Vein endothelial cell (primary cell): ENCODE measurements at places on chromosomes 1 and 21. TPM values are rescaled to one million over a fixed set of nuclear protein-coding genes. Genes with fewer than 3 reads are reported as not detected.

Gene ADAM30
- total RNA-seq: not detected in 2 replicates

Gene CSF3R
- not detected in 2 replicates for total RNA-seq

Gene RAB3B
- total RNA-seq: 16.3 and 31.0 TPM in 2 replicates

Gene ADAMTS1
- total RNA-seq: 21.2 and 26.9 TPM in 2 replicates

Gene C8B
- not detected in 2 replicates for total RNA-seq

Gene C1orf105
- not detected in 2 replicates for total RNA-seq

Gene PTAFR
- total RNA-seq: 0.29 TPM in 1 of 2 replicates, not detected in the other

Gene C1QTNF12
- 0.33 and 0.76 TPM in 2 replicates for total RNA-seq

Gene HFM1
- total RNA-seq: 0.33 and 0.86 TPM in 2 replicates

Gene TRIM58
- 0.19 and 0.33 TPM in 2 replicates for total RNA-seq

Gene HS2ST1
- total RNA-seq: 18.6 and 24.6 TPM in 2 replicates

Gene RHD
- not detected in 2 replicates for total RNA-seq

Gene DDR2
- 15.2 and 16.7 TPM in 2 replicates for total RNA-seq

Gene ACTN2
- total RNA-seq: under 0.01 and 0.38 TPM in 2 replicates

Gene PPP1R12B
- 8.2 and 13.2 TPM in 2 replicates for total RNA-seq

Gene SVBP
- total RNA-seq: 17.6 and 25.2 TPM in 2 replicates

Gene CDA
- total RNA-seq: 0.98 TPM in 1 of 2 replicates, not detected in the other

Gene GPN2
- total RNA-seq: 10.8 and 13.1 TPM in 2 replicates

Gene NECTIN4
- under 0.01 and 0.65 TPM in 2 replicates for total RNA-seq

Gene VANGL2
- not detected in 2 replicates for total RNA-seq

Gene F13B
- not detected in 2 replicates for total RNA-seq

Gene FCRL4
- under 0.01 TPM in 1 of 2 replicates, not detected in the other for total RNA-seq

Gene TNFSF4
- total RNA-seq: 11.8 and 19.4 TPM in 2 replicates

Gene HSD3B1
- total RNA-seq: not detected in 2 replicates

Gene ZNF684
- total RNA-seq: 3.6 and 4.1 TPM in 2 replicates

Gene DIRAS3
- 0.57 and 0.98 TPM in 2 replicates for total RNA-seq

Gene AMY1C
- not detected in 2 replicates for total RNA-seq

Gene AMY1B
- total RNA-seq: not detected in 2 replicates

Gene DDX20
- 25.5 and 28.6 TPM in 2 replicates for total RNA-seq

Gene SASS6
- total RNA-seq: 2.0 and 5.2 TPM in 2 replicates

Gene AUNIP
- total RNA-seq: 2.6 and 4.2 TPM in 2 replicates

Gene GIPC2
- 12.4 and 14.7 TPM in 2 replicates for total RNA-seq

Gene C1orf56
- total RNA-seq: 2.5 and 2.6 TPM in 2 replicates

Gene ARHGAP30
- total RNA-seq: not detected in 2 replicates

Gene PADI2
- total RNA-seq: under 0.01 TPM in 1 of 2 replicates, not detected in the other

Gene UROD
- 188 and 200 TPM in 2 replicates for total RNA-seq

Gene IL19
- not detected in 2 replicates for total RNA-seq

Gene PAPPA2
- 0.29 and 0.65 TPM in 2 replicates for total RNA-seq

Gene GBP6
- total RNA-seq: not detected in 2 replicates

Gene PTGS2
- 16.5 and 28.7 TPM in 2 replicates for total RNA-seq

Gene AMIGO1
- total RNA-seq: 0.38 and 0.65 TPM in 2 replicates

Gene CA14
- not detected in 2 replicates for total RNA-seq

Gene OR10J1
- total RNA-seq: not detected in 2 replicates

Gene PLA2G2A
- not detected in 2 replicates for total RNA-seq

Gene HNRNPR
- total RNA-seq: 81.7 and 99.1 TPM in 2 replicates

Gene ZBTB37
- 4.6 and 6.3 TPM in 2 replicates for total RNA-seq

Gene TMEM52
- total RNA-seq: 0.48 and 0.65 TPM in 2 replicates

Gene FCRL6
- not detected in 2 replicates for total RNA-seq

Gene PRAMEF2
- total RNA-seq: not detected in 2 replicates

Gene PTGFR
- total RNA-seq: under 0.01 and 0.48 TPM in 2 replicates

Gene CEP350
- total RNA-seq: 42.5 and 54.8 TPM in 2 replicates

Gene ZSCAN20
- total RNA-seq: 8.2 and 9.4 TPM in 2 replicates

Gene SESN2
- 23.1 and 24.5 TPM in 2 replicates for total RNA-seq

Gene BMP8B
- total RNA-seq: under 0.01 TPM in 1 of 2 replicates, not detected in the other

Gene CYP4X1
- 3.3 and 4.8 TPM in 2 replicates for total RNA-seq

Gene IRF2BP2
- total RNA-seq: 109 and 155 TPM in 2 replicates

Gene LHX8
- not detected in 2 replicates for total RNA-seq

Gene HENMT1
- 1.1 and 2.9 TPM in 2 replicates for total RNA-seq

Gene EDEM3
- 33.3 and 39.4 TPM in 2 replicates for total RNA-seq
